Activated CD8-positive, alpha-beta memory T cell treated with anti-CD3 and anti-CD28 coated beads, Interleukin-2, amount 10 ng/mL, durations not matched to agents 7 days and 5 days (primary cell): ENCODE measurements at places on chromosomes 16 and 17.
A peak's percentile ranks its signal among the peaks of the same experiment; 100 is the strongest.

DNA sequence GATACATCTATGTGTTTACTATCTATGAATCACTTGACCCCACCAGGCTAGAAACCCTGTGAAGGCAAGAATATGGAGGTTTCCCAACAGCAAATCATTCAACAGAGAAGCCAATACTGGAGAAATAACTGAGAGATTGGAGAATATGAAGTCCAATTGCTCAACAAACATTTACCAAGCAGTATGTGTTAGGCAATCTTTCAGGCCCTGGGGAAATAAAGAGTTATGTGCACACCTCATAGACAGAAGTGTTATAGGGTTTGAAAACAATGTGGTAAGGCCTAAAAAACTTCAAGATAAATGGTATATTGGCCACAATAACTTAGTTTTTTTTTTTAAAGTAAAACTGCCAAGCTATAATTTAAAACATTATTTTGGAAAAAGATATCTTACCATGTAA, 1245.8 kb downstream of the CDH11 start:
- no peak for DNase-seq

DNA sequence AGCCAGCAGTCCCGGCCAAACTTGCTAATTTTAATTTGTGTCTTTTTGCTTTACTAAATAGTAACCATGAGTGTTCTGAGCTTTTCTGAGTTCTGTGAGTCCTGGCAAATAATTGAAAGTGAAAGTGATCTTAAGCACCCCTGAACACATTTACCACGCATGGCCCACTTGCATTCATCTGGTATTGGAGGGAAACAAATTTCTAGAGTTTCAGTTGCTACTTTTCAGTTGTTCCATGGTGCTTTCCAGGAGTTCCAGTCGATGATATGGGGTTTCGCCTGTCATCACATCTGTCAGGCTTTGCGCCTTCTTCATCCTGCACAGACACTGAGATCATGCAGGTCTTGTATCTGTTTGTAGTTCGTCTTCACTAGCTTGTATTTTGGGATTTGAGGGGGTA, 44.1 kb downstream of the CRLF3 start:
- DNase-seq: peak; percentile 45

- DNase-seq: peak; percentile 61
These were observed 7.0 kb upstream of the CCNF start for GRCh38 chr16:2422123-2422867.

GRCh38 chr17:7329997-7330637, 982 bp upstream of the NEURL4 start:
- DNase-seq: peak; percentile 90

GRCh38 chr16:8137606-8138005, 452.7 kb downstream of the TMEM114 start:
- DNase-seq: no peak

- DNase-seq: no peak
These were observed 245 bp downstream of the TMEM256 start for GRCh38 chr17:7403727-7403976.

DNA sequence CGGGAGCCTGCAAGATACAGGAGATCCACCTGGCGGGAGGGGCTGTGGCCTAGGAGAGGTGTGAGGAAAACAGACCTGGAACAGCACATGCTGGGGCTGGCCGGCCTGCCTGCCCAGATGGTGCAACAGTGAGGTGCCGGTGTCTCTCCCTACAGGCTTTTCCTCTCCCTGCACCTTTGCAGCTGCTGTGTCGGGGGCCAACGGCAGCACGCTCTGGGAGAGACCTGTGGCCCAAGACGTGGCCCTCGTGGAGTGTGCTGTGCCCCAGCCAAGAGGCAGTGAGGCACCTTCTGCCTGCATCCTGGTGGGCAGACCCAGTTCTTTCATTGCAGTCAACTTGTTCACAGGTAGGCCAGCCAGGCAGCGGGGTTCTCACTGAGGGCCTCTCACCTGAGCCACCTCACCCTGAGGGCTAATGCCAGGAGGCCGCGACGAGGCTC, 15.9 kb downstream of the RGS11 start:
- no peak for DNase-seq

GRCh38 chr17:78781104-78781892, 775 bp downstream of the CYTH1 start:
- peak; percentile 70 for DNase-seq

GRCh38 chr16:81863630-81864352, 84.7 kb downstream of the PLCG2 start:
- no peak for DNase-seq

GRCh38 chr16:49639739-49640431, 216.0 kb downstream of the ZNF423 start:
- no peak for DNase-seq
